Mesothelial cell of epicardium (in vitro differentiated cells): ENCODE measurements at places on chromosomes 7 and 10. TPM values are rescaled to one million over a fixed set of nuclear protein-coding genes. Genes with fewer than 3 reads are reported as not detected.

- no peak overlapping the region for H3K4me3 ChIP-seq
- peaks cover 20% of the 10 kb centered on the region for H3K36me3 ChIP-seq
- H3K4me1 ChIP-seq: no peaks in the 10 kb centered on the region
- no peaks in the 10 kb centered on the region for H3K27me3 ChIP-seq
- no peak overlapping the region for H3K27ac ChIP-seq
These were observed 206.7 kb upstream of the KCTD7 start for GRCh38 chr7:66421830-66422475.

DNA sequence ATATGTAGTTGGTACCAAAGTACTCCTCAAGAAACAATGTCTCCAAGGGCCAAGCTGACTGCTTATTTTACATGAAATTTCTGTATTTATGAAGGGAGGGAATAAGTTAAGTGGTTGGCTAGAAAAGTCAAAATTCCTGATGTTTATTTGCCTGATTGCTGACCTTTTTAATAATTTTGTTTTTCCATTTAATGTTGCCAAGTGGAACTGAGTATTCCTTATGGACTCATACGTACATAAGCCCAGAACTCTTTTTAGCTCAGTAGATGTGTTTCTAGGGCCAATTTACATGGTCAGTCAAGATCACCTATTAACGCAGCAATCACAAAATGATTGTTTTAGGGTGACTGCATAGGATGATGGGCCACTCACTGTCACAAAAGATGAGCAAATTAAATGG lies 78.3 kb upstream of the FZD8 start:
- no peak overlapping the region for H3K27ac ChIP-seq
- no peak overlapping the region for H3K4me3 ChIP-seq
- H3K27me3 ChIP-seq: peaks cover 11% of the 10 kb centered on the region
- no peak for DNase-seq

DNA sequence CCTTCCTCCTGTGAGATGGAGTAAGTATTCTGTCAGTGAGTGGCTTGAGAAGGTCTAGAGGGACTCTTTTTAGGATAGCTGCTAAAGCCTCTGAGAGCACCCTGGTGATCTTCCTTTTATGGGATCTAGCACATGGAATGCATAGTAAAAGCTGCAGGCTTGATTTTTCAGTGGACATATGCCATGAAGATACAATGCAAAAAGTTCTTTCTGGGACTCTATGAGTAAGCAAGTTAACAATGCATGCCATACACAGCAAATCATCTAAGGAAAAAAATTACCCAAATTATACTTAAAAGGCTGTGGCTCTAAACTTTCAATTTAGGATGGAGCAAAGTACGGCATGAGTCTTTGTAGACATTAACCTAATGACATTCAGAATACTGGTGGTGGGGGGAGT lies 154.5 kb downstream of the SGMS1 start:
- no peak overlapping the region for H3K27ac ChIP-seq
- H3K4me1 ChIP-seq: peaks cover 23% of the 10 kb centered on the region
- no peak overlapping the region for H3K4me3 ChIP-seq
- no peaks in the 10 kb centered on the region for H3K27me3 ChIP-seq
- H3K36me3 ChIP-seq: no peaks in the 10 kb centered on the region

DNA sequence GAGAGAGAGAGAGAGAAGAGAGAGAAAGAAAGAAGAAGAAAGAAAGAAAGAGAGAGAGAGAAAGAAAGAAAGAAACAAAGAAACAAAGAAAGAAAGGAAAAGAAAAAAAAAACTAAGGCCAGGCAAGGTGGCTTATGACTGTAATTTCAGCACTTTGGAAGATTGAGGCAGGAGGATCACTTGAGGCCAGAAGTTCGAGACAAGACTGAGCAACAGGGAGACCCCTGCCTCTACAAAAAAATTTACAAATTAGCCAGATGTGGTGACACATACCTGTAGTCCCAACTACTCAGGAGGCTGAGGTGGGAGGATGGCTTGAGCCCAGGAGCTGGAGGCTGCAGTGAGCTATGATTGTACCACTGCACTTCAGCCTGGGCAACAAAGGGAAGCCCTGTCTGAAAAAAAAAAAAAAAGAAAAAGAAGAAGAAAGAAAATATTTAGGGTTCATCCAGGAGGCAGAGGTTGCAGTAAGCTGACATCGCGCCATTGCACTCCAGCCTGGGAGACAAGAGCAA lies 2.8 kb downstream of the SERPINE1 start:
- no peak for DNase-seq
- peaks cover 39% of the 10 kb centered on the region for H3K4me1 ChIP-seq
- H3K27me3 ChIP-seq: no peaks in the 10 kb centered on the region
- H3K4me3 ChIP-seq: no peak overlapping the region
- H3K27ac ChIP-seq: no peak overlapping the region

DNA sequence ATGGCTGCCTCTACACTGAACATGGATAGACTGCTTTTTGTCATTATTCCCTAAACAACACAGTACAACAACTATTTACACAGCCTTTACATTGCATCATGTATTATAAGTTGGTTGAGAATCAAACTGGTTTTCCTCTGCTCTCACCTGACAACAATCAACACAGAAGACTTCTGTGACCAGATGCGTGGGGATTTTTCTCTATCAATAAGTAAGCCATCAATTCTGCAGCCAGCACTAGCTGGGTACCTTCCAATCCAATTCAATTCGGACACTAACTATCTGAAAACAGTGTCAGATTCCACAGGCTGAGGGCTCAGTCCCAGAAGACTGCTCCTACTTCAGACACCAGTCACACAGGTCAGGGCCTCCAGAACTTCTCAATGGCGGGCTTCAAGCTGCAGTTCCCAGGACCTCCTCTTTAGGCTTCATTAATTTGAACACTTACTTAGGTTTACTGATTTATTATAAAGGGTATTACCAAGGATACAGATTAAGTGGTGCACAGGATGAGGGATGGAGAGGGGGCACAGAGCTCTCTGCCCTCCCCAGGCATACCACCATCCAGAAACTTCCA lies 36.4 kb upstream of the ASL start:
- H3K27me3 ChIP-seq: peaks cover 6% of the 10 kb centered on the region
- H3K36me3 ChIP-seq: no peaks in the 10 kb centered on the region
- H3K4me1 ChIP-seq: no peaks in the 10 kb centered on the region
- no peak overlapping the region for H3K27ac ChIP-seq

GRCh38 chr7:108010377-108010776 lies 7.4 kb upstream of the LAMB1 start:
- H3K4me1 ChIP-seq: peaks cover 44% of the 10 kb centered on the region
- no peak overlapping the region for H3K4me3 ChIP-seq
- no peaks in the 10 kb centered on the region for H3K36me3 ChIP-seq

- peaks cover 26% of the 10 kb centered on the region for H3K4me1 ChIP-seq
- no peak overlapping the region for H3K27ac ChIP-seq
- DNase-seq: no peak
- H3K4me3 ChIP-seq: no peak overlapping the region
- no peaks in the 10 kb centered on the region for H3K36me3 ChIP-seq
These were observed 468.7 kb downstream of the KCNMA1 start for GRCh38 chr10:77168861-77169260.

DNA sequence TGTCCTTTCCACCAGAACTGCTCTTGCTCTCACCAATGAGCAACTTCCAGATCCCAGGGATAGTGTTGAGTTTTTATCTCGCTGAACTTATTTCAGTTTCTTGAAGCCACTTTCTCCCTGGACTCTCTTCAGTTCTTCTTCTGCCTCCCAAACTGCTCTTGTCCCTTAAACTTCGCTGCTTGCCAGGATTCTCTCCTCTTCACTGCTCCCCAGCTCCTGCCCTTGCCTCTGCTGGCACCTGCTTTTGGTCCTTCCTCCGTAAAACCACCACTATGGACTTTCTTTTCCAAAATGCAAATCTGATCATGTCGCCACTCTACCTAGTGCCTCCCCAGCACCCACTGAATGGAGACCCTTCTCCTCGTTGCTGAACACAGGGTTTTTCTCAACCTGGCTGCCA lies 92.8 kb upstream of the PALS2 start:
- H3K4me1 ChIP-seq: peaks cover 8% of the 10 kb centered on the region
- peaks cover 6% of the 10 kb centered on the region for H3K27me3 ChIP-seq
- H3K27ac ChIP-seq: no peak overlapping the region
- DNase-seq: no peak
- H3K36me3 ChIP-seq: no peaks in the 10 kb centered on the region
- H3K4me3 ChIP-seq: no peak overlapping the region

GRCh38 chr10:113651898-113652297 lies 11.9 kb downstream of the NRAP start:
- no peaks in the 10 kb centered on the region for H3K36me3 ChIP-seq
- H3K27me3 ChIP-seq: peaks cover 29% of the 10 kb centered on the region
- no peak for DNase-seq

DNA sequence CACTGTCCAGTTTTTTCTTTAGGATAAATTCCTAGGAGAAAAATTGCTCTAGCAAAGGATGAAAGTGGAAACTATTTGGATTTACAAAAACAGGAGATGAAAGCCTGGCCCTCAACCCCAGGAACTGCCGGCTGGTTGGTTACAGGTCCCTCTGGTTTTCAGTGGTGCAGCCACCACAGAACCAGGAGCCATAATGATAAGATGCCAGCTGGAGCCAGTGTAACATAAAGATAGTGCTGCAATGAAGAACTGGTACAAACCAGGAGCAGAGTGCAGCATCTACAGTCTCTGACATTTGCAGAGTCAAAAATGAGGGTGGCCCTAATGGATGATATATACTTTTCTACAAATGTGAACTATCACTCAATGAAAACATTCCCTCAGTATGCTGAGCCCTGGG lies 20.4 kb upstream of the NUP42 start:
- peaks cover 23% of the 10 kb centered on the region for H3K36me3 ChIP-seq
- no peak overlapping the region for H3K27ac ChIP-seq
- H3K4me1 ChIP-seq: no peaks in the 10 kb centered on the region
- H3K27me3 ChIP-seq: no peaks in the 10 kb centered on the region
- no peak for DNase-seq

- H3K36me3 ChIP-seq: peaks cover 7% of the 10 kb centered on the region
- H3K27ac ChIP-seq: peak overlapping the region; percentile 78
- DNase-seq: peak; percentile 97
- peaks cover 10% of the 10 kb centered on the region for H3K4me1 ChIP-seq
These were observed 743 bp upstream of the PITRM1 start for GRCh38 chr10:3173171-3173878.

GRCh38 chr7:157664871-157665633 lies 328.2 kb downstream of the DNAJB6 start:
- H3K36me3 ChIP-seq: no peaks in the 10 kb centered on the region
- no peak overlapping the region for H3K4me3 ChIP-seq
- H3K27me3 ChIP-seq: peaks cover 35% of the 10 kb centered on the region
- peaks cover 14% of the 10 kb centered on the region for H3K4me1 ChIP-seq

- H3K27ac ChIP-seq: no peak overlapping the region
- no peaks in the 10 kb centered on the region for H3K27me3 ChIP-seq
- no peak for DNase-seq
These were observed 66.9 kb downstream of the MTPAP start for GRCh38 chr10:30282221-30282620.

GRCh38 chr7:151792636-151793035 lies 84.3 kb downstream of the PRKAG2 start:
- no peaks in the 10 kb centered on the region for H3K4me1 ChIP-seq
- no peak overlapping the region for H3K4me3 ChIP-seq
- no peaks in the 10 kb centered on the region for H3K36me3 ChIP-seq
- peaks cover 3% of the 10 kb centered on the region for H3K27me3 ChIP-seq
- no peak overlapping the region for H3K27ac ChIP-seq

- no peak for DNase-seq
- no peaks in the 10 kb centered on the region for H3K27me3 ChIP-seq
- H3K4me3 ChIP-seq: no peak overlapping the region
- H3K36me3 ChIP-seq: peaks cover 26% of the 10 kb centered on the region
These were observed 5.3 kb downstream of the CALU start for GRCh38 chr7:128744366-128744905.

DNA sequence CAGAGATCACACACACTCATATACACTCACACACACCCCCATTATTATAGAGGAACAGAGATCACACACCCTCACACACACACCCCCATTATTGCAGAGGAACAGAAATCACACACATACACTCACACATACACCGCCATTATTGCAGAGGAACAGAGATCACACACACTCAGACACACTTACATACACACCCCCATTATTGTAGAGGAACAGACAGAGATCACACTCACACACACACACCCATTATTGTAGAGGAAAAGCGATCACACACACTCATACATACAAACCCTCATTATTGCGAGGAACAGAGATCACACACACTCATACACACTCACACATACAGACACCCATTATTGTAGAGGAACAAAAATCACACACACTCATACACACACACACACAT lies 239.0 kb downstream of the BUB3 start:
- no peak overlapping the region for H3K4me3 ChIP-seq
- DNase-seq: no peak
- H3K27me3 ChIP-seq: peaks cover 2% of the 10 kb centered on the region
- no peaks in the 10 kb centered on the region for H3K4me1 ChIP-seq
- H3K27ac ChIP-seq: no peak overlapping the region

- no peak for DNase-seq
- H3K4me1 ChIP-seq: no peaks in the 10 kb centered on the region
- no peak overlapping the region for H3K4me3 ChIP-seq
- peaks cover 54% of the 10 kb centered on the region for H3K27me3 ChIP-seq
- H3K27ac ChIP-seq: no peak overlapping the region
These were observed 41.0 kb downstream of the CLRN3 start for GRCh38 chr10:127851661-127852194.

GRCh38 chr7:38524786-38525185 lies 106.4 kb downstream of the AMPH start:
- H3K4me1 ChIP-seq: no peaks in the 10 kb centered on the region
- no peak overlapping the region for H3K4me3 ChIP-seq
- DNase-seq: no peak

DNA sequence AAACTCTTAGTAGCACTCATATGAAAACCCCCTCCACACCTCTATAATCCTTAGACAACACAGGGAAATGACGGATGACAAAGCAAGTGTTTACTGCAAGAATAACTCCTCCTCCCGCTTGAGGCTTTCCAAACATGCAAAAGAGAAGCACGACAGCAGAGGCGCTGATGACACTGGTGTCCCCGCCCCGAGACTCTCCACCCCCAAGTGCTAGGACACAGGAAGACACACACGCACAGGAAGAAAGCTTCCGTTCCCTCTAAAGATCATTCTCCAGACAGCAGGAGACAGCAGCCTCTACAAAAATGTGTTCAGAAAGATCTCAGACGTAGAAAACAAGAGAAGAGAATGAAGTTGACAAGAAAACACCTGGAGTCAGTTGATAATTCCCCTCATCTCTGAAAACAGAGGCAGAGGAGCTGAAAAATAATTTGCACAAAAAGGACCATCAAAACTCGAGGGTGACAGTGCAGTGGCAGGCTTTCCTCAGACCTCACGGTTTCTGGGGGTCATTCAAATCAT lies 90.2 kb downstream of the DLG5 start:
- H3K27me3 ChIP-seq: no peaks in the 10 kb centered on the region
- no peak overlapping the region for H3K4me3 ChIP-seq
- H3K4me1 ChIP-seq: peaks cover 4% of the 10 kb centered on the region
- H3K36me3 ChIP-seq: peaks cover 21% of the 10 kb centered on the region
- peak overlapping the region; percentile 18 for H3K27ac ChIP-seq
- no peak for DNase-seq

GRCh38 chr10:107425931-107426553 lies 261.5 kb upstream of the SORCS1 start:
- no peak overlapping the region for H3K4me3 ChIP-seq
- H3K27me3 ChIP-seq: peaks cover 2% of the 10 kb centered on the region
- no peaks in the 10 kb centered on the region for H3K36me3 ChIP-seq

Gene ATP6V0A4
- 0.56 to 0.73 TPM in 2 of 3 replicates, not detected in the other for total RNA-seq

Gene ZWINT
- total RNA-seq: 23.1 to 26.7 TPM (median 25.4 TPM) in 3 replicates

Gene CALML3
- 0.07 TPM in 1 of 3 replicates, not detected in the others for total RNA-seq

Gene WEE2
- 0.09 TPM in 1 of 3 replicates, not detected in the others for total RNA-seq

Gene DNA2
- total RNA-seq: 14.4 to 18.8 TPM (median 17.3 TPM) in 3 replicates

Gene ADARB2
- total RNA-seq: 0.29 to 0.38 TPM (median 0.32 TPM) in 3 replicates

Gene MRLN
- total RNA-seq: not detected in 3 replicates

Gene ZNF853
- 22.7 to 23.5 TPM (median 22.9 TPM) in 3 replicates for total RNA-seq

Gene ENKUR
- 0.25 to 0.36 TPM (median 0.27 TPM) in 3 replicates for total RNA-seq

Gene ASZ1
- total RNA-seq: 0.18 TPM in 1 of 3 replicates, not detected in the others

Gene VSTM4
- total RNA-seq: 3.5 to 4.1 TPM (median 3.7 TPM) in 3 replicates

Gene HTR5A
- total RNA-seq: not detected in 3 replicates

Gene PLEKHS1
- not detected in 3 replicates for total RNA-seq

Gene IDE
- total RNA-seq: 29.7 to 35.6 TPM (median 30.3 TPM) in 3 replicates

Gene CALML5
- total RNA-seq: 0.42 TPM in 1 of 3 replicates, not detected in the others
